ENCODE measurements at places on chromosomes 1 and 21.

GRCh38 chr1:190754666-190755065 lies 277.0 kb upstream of the BRINP3 start:
- DNase-seq: peak; percentile 66

DNA sequence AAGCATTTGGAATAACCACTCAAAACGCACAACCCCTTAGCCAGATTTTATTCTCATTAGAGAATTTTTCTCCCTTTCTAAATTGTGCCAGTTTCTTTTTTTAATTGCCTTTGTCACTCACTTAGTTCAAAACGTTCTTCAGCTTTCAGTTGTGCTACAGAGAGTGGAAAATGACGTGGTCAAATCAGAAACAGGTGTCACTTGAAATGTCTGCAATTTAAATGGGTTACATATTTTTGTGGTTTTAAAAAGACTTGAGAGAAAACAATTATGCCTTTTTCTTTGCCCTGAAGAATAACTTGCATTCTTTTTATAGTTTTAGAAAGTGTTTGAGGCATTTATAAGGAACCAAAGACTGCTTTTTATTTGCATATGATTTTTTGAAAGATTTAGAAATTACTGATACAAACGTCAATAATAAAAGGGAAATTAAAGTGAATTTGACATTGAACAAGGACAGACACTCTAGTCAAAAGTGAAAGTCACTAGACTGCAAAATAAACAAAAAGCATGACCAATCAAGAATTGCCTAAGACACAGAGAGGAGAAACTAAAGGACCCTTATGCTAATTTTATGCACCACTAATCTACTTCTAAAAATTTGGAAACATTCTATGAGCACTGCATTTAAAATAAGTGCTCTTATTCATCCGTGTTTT lies 191.0 kb downstream of the TPR start:
- no peak for DNase-seq

DNA sequence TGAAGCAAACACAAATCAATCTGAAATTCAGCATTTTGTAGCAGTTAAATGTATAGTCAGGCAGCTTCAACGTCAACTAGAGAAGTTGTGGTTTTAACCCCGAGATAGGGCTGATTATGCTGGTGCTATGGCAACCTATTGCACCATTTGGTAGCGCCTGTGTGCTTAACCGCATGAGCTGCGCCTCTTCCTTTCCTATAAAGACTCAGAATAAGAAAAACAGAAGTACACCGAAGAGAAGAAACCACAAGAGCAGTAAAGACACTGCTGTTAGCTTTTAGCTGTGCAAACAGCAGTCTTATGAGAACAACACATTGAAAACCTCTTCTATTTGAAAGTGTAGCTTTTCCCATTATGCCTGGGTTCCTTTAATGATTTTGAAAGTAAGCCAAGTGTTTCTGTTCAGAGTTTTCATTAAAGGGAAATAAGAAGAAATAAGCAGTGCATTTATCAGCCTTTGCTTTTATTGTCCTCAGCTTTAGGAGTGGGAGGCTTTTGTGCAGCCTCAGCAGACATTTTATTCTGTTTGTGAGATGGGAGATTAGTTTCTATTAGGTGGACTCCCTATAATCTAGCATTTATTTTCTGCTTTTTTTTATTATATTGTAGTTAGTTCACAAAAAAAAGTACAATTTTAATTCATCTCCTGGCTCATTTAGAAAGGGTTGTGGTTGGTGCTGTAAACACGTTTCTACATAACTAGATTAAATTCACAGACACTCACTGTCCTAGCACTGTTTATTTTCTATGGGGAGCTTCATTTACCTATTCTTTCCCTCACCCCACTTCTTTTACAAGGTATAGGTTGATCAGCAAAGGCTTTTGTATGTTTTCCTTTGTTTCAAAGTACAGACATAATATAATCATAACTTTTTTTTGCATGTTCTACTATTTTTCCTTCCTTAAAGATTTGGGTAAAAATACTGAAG lies 43.3 kb downstream of the PTPRC start:
- DNase-seq: peak; percentile 76

DNA sequence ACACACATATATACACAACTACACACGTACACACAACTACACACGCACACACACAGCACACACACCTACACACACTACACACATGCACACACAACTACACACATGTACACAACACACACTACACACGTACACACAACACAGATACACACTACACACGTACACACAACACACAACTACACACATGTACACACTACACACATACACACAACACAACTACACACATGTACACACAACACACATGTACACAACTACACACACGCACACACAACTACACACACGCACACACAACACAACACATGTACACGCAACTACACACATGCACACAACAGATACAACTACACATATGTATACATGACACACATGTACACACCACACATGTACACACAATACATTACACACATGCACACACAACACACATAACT lies 318.1 kb downstream of the CAMTA1 start:
- DNase-seq: no peak

DNA sequence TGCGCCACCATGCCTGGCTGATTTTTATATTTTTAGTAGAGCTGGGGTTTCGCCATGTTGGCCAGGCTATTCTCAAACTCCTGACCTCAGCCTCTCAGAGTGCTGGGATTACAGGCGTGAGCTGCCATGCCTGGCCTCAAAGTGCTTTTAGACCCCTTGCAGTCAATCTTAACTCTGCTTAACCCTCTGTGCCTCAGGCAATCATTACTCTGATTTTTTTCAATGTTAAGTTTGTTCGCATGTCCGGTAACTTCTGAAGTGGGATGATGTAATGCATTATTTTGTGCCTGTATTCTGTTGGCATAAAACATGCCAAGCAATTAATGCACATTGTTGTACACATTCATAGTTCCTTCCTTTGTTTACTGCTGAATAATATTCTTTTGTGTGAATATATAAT lies 18.6 kb downstream of the SMG7 start:
- DNase-seq: no peak
